ENCODE measurements at places on chromosomes 13 and 19.

DNA sequence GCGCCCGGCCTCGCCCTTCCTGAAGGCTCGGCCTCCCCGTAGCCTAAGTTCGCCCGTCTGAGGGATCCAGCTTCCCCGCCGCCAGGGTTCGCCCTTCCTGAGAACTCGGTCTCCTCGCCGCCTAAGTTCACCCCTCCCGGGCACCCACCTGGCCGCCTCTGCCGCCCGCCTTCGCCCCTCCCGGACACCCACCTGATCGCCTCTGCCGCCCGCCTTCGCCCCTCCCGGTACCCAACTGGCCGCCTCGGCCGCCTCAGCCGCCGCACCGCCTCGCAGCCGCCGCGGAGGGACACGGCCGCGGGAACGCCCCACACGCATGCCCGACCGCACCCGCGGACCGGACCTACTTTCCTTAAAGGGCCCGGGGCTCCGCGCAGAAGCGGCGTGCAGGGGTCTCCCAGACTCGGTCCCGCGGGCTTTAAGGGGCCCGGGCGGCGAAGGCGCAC lies at the start of gene MOB3A:
TSS of gene MOB3A (minus strand) at position 293 of the 446 bp plus-strand sequence. CDS start 17,766 bp downstream, outside the sequence.
- peak; percentile 85 for DNase-seq

DNA sequence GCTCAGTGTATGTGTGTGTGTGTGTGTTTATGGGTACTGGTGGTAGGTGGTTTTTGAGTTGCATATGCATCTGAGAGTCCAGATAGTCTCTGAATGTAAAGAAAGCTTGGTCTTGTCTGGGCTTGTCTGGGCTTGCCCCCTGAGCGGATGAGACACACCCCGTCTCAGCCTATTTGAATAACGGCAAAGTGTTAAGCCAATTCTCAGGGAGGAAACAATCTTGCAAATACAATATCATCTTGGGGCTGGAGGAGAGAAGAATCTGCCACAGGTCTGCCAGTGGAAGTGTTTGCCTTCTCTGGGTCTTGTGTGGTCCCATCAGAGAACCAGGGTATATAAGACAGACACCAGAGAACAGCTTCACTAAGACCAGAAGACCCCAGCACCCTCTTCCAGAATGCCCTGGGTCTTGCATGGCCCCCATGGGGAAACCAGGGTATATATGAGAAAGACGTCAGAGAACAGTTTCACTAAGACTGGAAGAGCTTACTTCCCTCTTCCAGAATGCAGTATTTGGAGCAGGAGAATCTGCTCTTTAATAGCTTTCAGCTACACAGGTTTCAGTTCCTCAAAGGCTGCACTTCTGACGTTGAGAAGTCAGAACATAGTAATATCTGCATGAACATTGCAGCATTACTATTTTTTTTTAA lies 13.3 kb downstream of the CD70 start:
- no peak for DNase-seq

DNA sequence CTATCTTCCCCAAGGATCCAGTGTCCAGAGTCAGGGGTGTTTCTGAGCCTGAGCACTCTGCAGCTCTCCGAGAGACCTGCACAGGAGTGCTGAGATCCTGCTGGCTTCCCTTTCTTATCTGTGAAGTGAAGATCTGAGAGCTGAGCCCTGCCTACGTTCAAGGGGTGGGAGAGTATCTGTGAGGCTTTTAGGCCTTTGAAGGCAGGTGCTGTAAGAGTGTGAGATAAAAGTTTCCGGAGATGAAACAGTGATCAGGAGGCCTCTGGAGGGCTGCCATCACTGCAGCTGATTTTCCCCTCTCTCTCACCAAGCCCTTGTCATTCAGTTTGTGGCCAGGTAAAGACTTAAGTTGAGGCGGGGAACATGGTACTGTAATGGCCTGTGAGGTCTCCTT lies 83.1 kb downstream of the AKAP11 start:
- DNase-seq, result no peak

DNA sequence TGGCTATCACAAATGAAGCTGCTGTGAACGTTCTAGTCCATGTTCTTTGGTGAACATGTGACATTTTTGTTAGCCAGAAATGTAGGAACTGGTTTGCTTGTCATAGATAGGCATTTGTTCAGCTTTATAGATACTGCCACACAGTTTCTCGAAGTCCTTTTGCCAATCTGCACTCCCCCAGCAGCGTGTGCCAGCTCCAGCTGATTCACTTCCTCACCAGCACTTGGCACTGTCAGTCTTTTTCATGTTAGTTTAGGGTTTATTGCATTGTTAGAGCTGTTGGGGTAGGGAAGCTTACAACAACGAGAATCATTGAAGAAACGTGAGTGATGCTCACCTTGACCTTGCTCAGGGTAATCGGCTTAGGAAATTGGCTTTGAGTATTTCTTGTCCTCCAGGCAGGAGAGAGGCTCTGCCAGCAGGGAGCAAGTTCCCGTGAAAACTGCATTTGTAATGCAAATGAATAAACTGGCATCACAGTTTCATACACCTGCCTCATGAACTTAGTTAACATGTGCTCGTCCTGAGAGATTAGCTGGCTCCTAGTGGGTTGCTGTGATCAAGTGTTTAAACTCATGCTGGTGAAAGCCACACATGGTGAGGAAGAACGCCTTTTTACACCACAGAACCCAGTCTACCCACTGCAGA lies 83.9 kb downstream of the ING1 start:
- no peak for DNase-seq

DNA sequence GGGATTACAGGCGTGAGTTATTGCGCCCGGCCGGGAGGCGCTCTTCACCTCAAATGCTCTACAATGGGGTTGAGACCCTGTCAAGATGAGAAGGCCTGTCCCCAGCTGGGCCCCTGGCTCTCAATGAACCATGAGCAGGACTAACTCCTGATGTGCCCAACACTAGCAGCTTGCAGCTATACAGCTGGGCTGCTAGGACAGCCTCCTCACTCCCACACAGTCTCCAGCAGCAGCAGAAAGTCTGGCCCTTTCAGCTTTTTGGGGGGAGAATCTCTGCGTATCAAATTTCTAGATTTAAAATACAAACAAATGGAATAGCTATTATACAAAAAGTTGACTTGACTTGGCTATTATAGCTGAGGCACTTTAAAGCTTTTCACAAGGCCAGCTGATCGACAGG lies 30.2 kb downstream of the TMTC4 start:
- no peak for DNase-seq
